ENCODE measurements at places on chromosomes 12 and 14.
A peak's percentile ranks its signal among the peaks of the same experiment; 100 is the strongest.

GRCh38 chr12:125184213-125184967 lies 119.2 kb downstream of the AACS start:
- DNase-seq, result no peak

GRCh38 chr12:46342562-46343033 lies 30.0 kb downstream of the SLC38A2 start:
- DNase-seq, result no peak

DNA sequence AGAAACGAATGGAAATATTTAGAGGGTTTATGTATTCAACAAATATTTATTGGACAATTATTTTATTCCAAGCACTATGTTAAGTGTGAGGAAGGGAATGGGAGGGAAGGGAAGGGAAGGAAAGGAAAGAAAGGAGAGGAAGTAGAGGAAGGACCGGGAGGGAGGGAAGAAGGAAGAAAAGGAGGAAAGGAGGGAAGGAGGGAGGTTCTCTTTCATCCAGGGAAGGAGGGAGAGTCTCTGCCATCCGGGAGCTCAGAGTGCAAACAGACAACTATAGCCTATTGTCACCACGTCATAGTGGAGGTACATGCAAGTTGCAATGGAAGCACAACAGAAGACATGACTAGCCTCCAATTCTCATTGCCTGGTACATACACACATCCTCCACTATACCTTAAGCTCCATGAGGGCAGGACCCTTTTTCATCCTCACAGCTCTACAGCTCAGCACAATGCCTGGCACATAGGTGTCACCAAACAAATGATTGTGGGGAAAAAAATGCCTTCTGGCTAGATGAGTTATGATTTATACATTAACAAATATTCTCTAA lies 48.1 kb downstream of the DAD1 start:
- DNase-seq, result no peak

- no peak for DNase-seq
Observed at GRCh38 chr14:94682061-94682516, 69.9 kb downstream of the SERPINA3 start.

GRCh38 chr14:102917469-102918211 lies 4.8 kb upstream of the AMN start:
- DNase-seq, result no peak

GRCh38 chr12:45732936-45733335 lies 3.4 kb downstream of the ARID2 start:
- no peak for DNase-seq

DNA sequence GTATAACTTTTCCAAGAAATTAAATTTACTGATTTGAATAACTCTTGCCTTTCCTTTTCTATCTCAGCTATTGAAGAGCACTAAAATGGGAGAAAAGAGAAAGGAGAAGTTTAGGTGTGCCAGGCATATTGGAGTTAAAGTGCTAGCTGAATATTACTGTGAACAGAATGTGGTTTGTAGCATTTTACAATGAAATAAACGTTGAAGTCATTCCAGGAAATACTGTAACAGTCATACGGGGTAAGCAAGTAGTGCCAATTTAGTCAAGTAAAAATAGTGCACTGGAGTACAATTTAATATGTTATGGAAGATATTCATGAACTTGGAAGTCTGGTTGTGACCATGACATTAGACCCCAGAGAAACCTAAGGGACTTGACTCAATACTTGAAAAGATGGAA lies 62.1 kb downstream of the E2F7 start:
- no peak for DNase-seq

DNA sequence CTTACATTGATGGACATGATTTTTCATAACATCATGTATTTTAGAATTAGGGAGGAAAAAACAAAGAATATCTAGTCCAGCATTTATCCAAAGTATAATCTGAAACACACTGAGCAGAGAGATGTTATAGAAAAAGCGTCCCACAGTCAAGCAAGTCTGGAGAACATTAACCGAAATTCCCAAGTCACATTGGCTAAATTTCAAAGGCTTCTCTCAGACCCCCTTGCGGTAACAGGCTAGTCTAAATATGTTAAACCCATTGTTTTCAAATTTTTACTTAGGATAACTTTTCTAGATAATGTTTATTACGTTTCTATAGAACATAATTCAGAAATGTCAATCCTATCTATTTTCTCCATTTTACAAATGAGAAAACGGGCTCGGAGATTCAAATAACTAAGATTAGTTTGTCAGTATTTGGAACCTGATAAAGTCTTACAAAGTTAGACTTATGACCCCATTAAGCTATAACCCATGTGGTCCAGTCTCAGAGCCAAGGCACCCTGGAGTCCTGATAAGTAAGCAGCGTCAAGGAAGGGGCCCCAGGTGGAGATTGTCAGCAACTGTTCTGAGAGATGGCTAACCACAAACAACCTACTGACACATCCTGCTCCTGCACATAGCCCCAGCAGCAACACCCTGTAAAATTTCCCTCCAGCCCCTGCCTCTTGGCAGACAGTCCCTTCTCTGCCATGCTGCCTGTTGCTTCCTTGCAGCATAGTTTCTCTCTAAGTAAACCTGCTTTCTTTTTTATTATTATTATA lies 220.6 kb upstream of the TMEM260 start:
- DNase-seq, result no peak

GRCh38 chr14:102565331-102565887 lies 27.0 kb upstream of the RCOR1 start:
- no peak for DNase-seq

- DNase-seq, result no peak
Observed at GRCh38 chr14:71328183-71328582, 420.9 kb downstream of the PCNX1 start.

GRCh38 chr14:62420847-62421246 lies 624.4 kb downstream of the KCNH5 start:
- DNase-seq, result no peak

DNA sequence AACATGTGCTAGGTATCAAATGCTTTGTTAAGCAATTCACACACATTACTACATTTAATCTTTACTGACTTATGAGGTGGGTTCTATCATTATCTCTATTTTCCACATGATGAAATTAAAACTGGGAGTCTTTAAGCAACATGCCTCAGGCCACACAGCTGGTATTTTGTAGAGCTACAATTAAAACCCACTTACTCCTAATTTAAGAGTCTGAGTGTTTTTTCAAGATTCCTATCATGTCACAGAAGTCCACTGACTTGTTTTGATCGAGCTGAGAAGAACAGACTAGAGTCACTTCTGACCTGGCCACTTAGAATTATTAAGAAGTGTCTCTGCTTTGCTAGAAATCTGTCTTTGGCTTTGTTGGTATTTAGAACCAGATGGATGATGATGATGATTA lies 670.7 kb downstream of the NRXN3 start:
- no peak for DNase-seq

DNA sequence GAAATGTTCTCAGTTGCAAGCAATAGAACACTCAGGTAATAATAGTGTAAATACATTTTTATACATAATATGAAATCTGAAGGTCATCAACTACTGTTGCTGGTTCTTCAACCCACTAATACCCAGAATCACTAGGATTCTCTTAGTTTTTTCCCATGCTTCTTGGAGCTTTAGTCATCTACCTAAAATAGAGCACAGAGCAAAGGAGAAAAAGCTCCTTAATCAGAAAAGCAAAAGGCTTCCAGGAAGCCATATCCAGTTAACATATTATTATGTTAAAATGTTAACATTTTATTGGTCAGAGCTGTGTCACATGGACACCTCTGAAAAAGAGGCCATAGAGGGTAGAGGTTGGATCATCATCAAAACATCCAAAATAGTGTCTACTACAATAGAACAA lies 57.0 kb downstream of the CCER1 start:
- no peak for DNase-seq

GRCh38 chr14:100738269-100738691 lies 11.6 kb downstream of the DLK1 start:
- no peak for DNase-seq

DNA sequence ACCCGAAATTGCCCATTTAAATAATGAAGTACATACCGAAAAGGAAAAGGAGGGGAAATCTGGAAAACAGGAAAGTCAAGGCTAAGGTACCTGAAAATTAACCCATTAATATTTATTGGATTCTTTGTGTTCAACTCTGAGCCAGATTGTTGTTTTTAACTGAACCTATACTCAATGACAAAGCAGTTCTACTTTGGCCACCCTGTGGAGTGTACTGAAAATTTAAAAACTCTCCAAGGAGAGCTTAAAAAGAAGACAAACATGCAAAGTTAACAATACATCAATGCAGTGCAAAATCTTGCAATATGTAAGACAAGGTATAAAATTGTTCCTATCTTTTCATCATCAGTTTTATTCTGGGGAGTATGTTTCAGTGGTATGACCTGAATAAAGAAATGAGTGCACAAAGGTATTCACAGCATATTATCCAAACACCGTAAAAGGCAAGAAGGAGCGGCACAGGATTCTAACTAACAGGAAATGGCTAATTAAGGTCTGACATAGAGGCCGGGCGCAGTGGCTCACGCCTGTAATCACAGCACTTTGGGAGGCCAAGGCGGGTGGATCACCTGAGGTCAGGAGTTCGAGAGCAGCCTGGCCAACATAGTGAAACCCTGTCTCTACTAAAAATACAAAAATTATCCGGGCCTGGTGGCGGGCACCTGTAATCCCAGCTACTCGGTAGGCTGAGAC lies 1.7 kb downstream of the USP44 start:
- DNase-seq, result no peak

DNA sequence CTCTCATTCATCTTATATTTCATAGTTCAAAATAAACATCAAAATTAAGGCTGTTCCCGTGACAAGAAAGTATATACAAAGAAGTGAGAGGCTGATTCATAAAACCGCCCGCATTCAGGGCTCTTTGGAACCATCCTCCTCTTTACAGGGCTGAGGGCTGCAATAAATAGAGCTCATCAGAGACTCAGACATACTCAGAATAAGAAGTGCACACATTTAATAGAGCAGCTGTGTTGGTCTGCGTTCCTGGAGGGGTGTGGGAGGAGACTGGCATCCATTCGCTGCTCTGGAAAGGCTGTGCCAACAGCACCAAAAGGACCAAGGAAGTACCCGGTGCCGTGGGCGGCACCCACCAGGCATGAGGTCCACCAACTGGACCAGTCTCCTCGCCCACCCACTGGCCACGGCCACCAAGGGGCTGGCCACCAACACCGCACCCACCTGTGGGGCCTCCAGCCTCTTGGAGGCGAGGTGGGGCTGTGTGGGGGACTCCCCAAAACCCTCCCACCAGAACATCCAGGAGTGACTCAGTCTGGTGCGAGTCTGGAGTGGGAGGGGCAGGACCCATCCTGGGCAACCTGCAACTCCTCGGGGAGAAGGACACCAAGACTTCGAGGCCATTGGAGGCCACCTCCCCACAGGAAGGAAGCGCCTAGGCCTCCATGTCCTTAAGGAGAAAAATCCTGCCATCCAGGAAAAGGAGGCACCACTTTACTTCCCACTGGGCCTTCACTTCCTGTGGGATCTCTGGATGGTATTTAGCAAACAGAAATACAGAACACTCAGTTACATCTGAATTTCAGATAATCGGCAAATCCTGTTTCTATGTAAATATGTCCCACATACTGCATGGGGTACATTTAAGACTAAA lies 32.7 kb downstream of the VCPKMT start:
- no peak for DNase-seq

DNA sequence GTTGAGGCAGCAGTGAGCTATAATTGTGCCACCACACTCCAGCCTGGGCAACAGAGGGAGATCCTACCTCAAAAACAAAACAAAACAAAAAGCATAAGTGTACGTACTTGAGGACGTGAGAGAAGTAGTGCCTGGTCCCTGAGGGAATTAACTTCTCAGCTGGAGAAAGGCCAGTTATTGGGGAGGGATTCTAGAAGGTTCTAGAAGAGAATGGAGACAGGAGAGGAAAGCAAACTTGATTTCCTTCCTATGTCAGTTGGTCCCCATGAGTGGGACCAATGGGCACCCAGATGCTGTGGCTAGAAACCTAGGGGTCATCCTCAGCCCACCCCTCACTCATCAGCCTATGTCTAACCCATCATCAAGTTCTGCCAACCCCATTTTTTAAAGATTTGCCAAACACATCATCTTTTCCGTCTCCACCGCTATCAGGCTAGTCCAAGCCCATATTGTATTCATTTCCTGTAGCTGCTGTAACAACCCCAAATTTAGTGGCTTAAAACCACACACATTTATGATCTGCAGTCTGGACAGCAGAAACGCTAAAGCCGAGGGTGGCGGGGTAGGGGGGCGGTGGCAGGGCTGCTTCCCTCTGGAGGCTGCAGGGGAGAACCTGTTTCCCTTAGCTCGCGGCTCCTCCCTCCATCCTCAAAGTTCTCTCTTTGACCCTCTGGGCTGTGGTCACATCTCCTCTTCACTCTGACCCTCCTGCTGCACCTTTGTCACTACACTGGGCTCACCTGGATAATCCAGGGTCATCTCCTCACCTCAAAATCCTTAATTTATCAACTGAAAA lies 7.2 kb upstream of the RBM19 start:
- DNase-seq, result no peak

- peak; percentile 36 for DNase-seq
Observed at GRCh38 chr12:20264608-20265114, 103.7 kb upstream of the PDE3A start.

- DNase-seq, result no peak
Observed at GRCh38 chr12:42636993-42637392, 47.4 kb upstream of the PRICKLE1 start.

- DNase-seq, result no peak
Observed at GRCh38 chr14:103343164-103343879, 9.3 kb downstream of the EIF5 start.

- no peak for DNase-seq
Observed at GRCh38 chr12:96335270-96335669, 65.0 kb downstream of the CDK17 start.

DNA sequence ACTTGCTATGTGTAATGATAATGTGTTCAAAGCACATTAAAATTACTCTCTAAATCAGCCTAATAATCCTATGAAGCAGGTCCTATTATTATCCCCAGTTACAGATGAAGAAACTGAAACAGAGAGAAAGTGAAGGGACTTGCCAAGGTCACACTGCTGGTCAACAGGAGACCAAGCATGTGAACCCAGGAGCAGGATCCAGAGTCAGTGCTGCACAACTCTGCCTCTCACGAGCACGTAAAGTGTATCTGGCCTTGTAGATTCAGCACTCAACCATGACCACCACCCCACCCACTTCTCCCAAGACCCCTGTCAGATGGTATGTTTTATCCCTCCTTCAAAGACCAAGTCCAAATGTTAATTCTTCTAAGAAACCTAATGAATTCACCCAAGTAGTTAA lies 100.7 kb downstream of the TTC7B start:
- no peak for DNase-seq

DNA sequence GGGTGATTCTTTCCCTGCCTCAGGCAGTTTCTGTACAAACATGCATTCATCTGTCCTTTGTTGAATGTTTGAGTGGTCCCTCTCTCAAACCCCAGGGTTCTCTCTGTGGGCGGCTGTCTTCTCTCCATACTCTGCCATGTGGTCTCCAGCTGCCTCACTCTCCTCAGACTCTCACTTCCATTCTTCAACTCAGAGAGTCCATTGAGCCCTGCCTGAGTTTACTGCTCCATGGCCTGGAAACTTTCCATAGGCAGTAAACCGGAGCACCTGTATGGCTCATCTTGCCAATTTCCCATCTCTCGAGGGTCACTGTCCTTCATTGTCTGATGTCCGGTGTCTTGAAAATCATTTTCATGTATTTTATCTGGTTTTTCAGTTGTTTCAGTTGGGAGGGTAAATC lies 11.3 kb downstream of the C14orf132 start:
- no peak for DNase-seq

Measured in skeletal muscle cell (primary cell).